ENCODE measurements at places on chromosomes 16 and 17.

- DNase-seq: no peak
Measured at GRCh38 chr16:14585287-14585686, 44.8 kb downstream of the PARN start.

- no peak for DNase-seq
Measured at GRCh38 chr16:81625544-81626153, 153.4 kb upstream of the PLCG2 start.

DNA sequence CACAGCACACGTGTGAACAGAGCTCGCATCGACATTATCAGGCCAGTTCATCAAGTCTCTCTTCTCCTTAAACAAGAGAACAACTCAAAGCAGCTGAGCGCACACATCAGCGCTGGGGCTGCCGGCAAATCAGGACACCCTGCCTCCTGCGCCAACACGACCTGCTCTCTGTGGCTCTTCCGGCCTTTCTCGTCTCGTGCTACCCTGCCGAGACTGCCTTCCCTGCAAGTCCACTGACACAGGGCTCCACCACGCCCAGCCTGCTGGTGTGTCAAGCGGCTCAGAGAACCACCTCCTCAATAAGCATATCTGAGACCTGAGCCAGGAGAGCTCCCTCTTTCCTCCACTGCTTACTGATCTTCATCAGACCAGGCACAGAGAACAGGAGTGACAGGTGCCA lies 96.9 kb downstream of the ZNF778 start:
- DNase-seq: no peak

GRCh38 chr17:82400830-82401229 lies 17.3 kb upstream of the HEXD start:
- no peak for DNase-seq

All from NCI-H1105 treated with DMSO at 0.1 percent for 48 hours (cell line).